ENCODE measurements at places on chromosomes 3 and 15.

GRCh38 chr3:186821429-186822387 lies 15.4 kb upstream of the RFC4 start:
- DNase-seq, result peak; percentile 69

- no peak for DNase-seq
Observed at GRCh38 chr15:80820092-80820491, 40.9 kb downstream of the CEMIP start.

- DNase-seq, result no peak
Observed at GRCh38 chr15:45714590-45715488, 80.0 kb downstream of the SQOR start.

- no peak for DNase-seq
Observed at GRCh38 chr3:141243271-141243707, 11.7 kb downstream of the PXYLP1 start.

GRCh38 chr3:155941354-155941753 lies 70.9 kb downstream of the GMPS start:
- no peak for DNase-seq

DNA sequence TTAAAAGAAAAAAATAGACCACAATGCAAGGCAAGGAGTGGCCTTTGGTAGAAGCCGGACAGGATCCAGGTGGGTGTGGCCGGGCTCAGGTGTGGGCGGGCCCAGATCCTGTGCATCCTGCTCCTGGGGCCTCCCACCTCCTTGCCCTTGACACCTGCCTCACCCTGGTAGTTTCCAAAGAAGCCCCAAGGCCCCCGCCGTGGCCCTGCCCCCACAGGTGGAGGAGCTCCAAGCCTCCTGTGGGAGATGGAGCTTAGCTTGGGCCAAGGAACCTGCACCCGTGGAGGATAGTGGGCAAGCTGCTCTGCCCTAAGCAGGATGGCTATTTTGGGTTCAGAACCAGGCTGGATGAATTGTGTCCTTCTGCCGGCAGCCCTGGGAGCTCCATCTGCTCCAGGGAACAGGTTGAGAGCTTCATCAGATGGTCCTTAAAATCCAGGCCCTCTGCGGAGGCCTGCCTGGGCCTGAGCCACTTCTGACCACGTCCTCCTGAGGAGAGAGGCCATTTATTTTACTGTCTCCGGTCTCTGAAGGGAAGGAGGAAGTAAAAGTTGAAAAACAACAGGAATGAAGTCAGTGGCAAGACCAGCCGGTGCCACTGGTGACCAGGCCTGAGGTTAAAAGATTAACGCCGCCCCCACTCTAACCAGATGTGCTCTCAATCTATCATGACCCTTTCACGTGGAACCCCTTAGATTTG lies 53.9 kb upstream of the KLF13 start:
- no peak for DNase-seq

- no peak for DNase-seq
Observed at GRCh38 chr15:80906159-80906766, 83.4 kb downstream of the MESD start.

DNA sequence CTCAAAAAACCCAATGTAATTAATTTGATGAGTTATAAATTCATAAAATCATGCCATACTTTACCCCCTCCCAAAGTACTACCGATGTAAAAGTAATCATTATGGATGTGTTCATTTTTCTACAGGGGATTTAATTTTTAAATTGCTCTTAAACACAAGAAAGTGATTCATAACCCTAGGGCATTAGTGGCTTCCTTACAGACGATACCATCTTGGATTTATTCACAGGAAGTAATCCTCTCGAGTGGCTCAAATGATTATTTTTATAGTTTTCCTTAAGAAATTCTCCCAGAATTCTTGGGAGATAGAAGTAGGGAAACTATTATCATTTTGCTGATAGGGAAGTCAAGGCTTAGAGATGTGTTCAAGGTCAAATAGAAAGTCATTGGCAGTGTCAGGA lies 80.9 kb downstream of the PEX5L start:
- no peak for DNase-seq

- DNase-seq, result no peak
Observed at GRCh38 chr15:98286831-98287230, 326.3 kb downstream of the ARRDC4 start.

DNA sequence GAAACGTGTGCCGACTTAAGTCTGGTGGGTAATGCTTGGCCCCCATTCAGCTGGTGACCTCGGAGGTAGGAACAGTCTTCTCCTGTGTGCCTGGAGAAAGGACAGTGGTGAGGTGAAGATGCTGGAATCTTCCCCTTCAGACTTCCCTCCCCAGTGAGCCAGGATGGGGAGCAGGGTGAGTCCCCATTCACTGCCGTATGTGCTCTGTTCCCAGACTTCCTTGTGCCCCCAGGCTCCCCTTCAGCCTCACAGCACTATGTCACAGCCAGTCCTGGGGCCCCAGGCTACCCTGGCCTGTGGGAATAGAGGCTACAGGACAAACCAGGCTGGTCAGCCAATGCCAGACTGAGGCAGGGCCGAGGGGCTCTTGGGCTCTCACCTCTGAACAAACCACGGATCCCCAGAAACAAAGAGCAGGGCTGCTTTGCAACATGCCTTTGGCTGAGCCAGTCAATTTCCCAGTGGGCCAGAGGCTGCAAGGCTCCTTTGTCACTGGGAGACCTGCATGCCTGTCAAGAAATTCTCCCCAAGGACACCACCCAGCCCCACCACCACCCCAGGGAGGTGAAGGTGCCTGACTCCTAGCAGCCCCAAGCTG lies 31.8 kb upstream of the HHATL start:
- DNase-seq, result no peak

DNA sequence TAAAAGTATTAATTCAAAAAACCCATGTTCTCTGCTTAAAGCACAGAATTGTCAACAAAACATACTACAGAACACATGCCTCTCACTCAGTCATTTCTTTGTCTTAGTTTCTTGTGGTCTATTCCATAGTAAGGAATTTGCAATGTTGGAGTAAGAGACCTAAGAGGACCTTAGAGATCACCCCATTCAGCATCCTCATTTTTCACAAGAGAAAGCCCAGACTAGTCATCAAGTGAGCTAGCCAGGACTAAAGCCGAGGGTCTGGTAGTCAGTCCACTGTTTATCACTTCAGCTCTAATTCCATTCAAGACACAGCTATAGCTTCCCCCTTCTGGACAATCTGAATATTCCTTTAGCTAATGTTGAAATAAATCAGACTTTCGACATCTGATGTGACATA lies 601.1 kb downstream of the FHIT start:
- no peak for DNase-seq

GRCh38 chr15:38320866-38321265 lies 68.2 kb downstream of the SPRED1 start:
- DNase-seq, result no peak

DNA sequence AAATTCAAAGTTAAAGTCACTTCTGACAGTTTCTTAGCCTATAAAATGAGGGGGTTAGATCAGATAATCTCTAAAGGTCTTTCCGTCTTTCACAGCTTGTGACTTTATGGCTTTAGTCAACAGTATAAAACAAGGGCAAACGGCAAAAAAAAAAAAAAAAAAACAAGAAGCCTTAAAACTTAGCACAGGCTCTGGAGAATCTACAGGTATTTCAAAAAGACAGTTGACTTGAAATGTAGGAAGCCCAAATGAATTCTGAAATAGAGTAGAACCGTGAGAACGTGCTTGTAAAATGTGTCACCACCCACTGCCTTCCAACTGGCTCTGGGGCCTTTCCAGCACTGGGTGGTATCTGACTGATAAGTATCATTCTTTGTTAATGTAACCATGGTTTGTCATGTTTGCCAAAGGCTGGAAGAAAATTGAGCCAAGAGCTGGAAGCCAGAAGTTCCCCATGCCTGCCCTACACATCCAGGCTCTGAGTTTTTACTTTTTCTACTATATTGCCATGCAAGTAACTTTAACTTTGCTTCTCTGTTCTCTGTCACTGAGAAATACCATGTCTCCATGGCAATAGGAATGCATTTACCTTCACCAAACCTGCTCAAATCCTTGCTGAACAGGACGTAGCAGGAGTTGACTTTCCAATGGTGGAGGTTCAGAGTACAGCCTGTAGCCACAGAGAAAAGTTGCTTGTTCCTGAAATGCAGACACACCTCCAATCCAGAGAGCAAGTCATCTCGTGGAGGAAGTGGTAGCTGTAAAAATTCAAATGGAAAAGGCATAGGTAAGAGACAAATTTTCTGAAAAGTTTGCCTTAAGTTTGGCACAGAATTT lies 35.8 kb upstream of the THSD4 start:
- DNase-seq, result peak; percentile 28

GRCh38 chr15:38687775-38688495 lies 123.3 kb upstream of the RASGRP1 start:
- no peak for DNase-seq
